ENCODE measurements at places on chromosomes 3 and 15. TPM values are rescaled to one million over a fixed set of nuclear protein-coding genes. Genes with fewer than 3 reads are reported as not detected.

The HSPBAP1 gene
- total RNA-seq: 8.6 TPM

GRCh38 chr15:47577461-47577860, 139.8 kb upstream of the SEMA6D start:
- no peak for DNase-seq

- DNase-seq: no peak
Observed at GRCh38 chr15:75648156-75649000, 666 bp downstream of the SNX33 start.

The TF gene
- not detected for total RNA-seq

DNA sequence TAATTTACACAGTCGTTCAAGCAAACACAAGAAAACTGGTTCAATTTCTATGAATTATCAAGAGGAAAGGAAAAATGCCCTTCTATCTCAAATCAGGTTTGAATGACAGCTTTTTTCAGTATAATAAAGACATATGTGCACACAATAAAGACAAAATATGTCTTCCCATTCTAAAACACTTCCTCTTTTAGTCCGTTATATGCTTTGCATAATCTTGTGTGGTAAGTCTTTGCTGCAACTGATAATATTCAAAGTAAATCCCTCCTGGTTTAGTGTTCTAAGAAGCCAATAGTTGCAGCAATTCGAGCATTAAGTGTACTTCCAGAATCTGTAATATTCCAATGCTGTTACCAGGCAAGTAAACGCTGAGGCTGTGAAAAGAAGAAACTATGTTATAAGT, 43.7 kb upstream of the MAPKBP1 start:
- DNase-seq: no peak

The GATA2 gene
- total RNA-seq: 4.0 TPM

- DNase-seq: no peak
Observed at GRCh38 chr15:62932436-62932835, 110.1 kb upstream of the TPM1 start.

- DNase-seq: no peak
Observed at GRCh38 chr3:46742992-46743585, 25.4 kb upstream of the PRSS50 start.

The SIDT1 gene
- not detected for total RNA-seq

- DNase-seq: peak; percentile 33
Observed at GRCh38 chr3:178146406-178146831, 389.8 kb upstream of the KCNMB2 start.

- DNase-seq: no peak
Observed at GRCh38 chr3:65729555-65729954, 309.2 kb downstream of the MAGI1 start.

DNA sequence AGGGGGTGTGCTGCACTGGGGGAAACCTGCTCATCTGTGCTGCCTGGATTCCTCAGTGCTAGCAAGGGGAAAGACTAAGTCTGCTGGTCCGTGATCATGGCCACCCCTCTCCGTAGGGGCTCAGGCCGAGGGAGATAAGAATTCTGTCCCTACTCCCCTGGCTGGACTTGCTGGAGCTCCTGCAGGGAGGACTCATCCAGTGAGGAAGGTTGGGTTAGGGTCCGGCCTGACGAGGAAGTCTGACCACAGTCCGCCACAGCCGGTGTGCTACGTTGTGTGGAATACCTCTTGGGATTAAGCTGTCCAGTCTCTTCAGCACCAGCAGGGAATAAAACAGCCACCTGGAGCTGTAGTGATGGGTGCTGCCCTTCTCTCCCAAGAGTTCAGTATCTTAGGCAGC, 1309.1 kb upstream of the CADM2 start:
- no peak for DNase-seq

GRCh38 chr15:48481802-48482201, 150.6 kb downstream of the DUT start:
- DNase-seq: no peak

The KCNAB1 gene
- total RNA-seq: 0.10 TPM

The ITGA11 gene
- 0.41 TPM for total RNA-seq
